T-helper 17 cell (primary cell): ENCODE measurements at places on chromosomes 1 and 21.
A peak's percentile ranks its signal among the peaks of the same experiment; 100 is the strongest.

GRCh38 chr1:70856201-70856600 is 191.4 kb downstream of the PTGER3 start:
- H3K4me3 ChIP-seq: no peak overlapping the region
- DNase-seq: no peak
- H3K4me1 ChIP-seq: no peaks in the 10 kb centered on the region
- H3K27ac ChIP-seq: no peak overlapping the region
- no peaks in the 10 kb centered on the region for H3K27me3 ChIP-seq

DNA sequence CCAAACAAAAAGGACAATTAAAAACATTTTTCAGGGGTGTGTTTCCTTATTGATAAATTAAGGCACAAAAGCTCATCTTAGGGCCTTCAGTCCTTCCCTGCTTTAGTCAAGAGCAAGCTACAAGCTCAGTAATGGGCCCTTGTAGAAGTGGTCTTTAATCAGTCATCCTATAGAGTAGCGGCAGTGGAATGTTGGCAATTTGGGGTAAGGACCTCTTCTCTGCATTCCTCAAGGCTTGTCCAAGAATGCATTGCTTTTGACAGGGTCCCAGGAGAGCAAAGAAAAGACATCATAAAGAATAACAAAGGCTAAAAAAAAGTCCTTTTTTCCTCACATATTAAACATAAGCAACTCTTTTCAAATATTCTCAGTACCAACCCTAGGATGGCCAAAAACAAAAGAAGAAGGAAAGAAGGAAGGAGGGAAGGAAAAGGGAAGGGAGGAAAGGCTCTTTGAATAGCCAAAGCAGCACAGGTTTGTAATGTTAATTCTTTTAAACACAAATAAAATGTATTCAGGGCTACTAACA is 27.3 kb upstream of the CAMK1G start:
- no peak overlapping the region for H3K4me3 ChIP-seq
- no peak for DNase-seq
- H3K27ac ChIP-seq: no peak overlapping the region
- peaks cover 32% of the 10 kb centered on the region for H3K27me3 ChIP-seq
- H3K4me1 ChIP-seq: peaks cover 2% of the 10 kb centered on the region

DNA sequence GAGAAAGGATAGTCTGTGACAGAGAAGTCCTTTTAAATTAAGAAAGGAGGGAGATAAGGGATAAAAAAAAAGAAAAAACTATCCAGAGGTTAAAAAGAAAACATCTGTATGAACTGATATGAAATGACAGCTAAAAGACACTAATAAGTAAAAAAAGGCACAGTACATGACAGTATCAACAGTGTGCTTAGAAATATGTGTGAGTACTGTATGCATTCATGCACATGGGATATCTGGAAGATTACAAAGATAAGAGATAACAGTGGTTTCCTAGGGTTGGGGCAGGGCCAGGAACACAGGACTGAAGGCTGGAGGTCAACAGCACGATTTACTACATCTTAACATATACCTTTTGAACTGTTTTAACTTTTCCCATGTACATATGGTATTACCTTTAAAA is 13.3 kb downstream of the PTP4A2 start:
- no peaks in the 10 kb centered on the region for H3K27me3 ChIP-seq
- peak overlapping the region; percentile 90 for H3K4me3 ChIP-seq
- DNase-seq: no peak
- peak overlapping the region; percentile 95 for H3K27ac ChIP-seq

DNA sequence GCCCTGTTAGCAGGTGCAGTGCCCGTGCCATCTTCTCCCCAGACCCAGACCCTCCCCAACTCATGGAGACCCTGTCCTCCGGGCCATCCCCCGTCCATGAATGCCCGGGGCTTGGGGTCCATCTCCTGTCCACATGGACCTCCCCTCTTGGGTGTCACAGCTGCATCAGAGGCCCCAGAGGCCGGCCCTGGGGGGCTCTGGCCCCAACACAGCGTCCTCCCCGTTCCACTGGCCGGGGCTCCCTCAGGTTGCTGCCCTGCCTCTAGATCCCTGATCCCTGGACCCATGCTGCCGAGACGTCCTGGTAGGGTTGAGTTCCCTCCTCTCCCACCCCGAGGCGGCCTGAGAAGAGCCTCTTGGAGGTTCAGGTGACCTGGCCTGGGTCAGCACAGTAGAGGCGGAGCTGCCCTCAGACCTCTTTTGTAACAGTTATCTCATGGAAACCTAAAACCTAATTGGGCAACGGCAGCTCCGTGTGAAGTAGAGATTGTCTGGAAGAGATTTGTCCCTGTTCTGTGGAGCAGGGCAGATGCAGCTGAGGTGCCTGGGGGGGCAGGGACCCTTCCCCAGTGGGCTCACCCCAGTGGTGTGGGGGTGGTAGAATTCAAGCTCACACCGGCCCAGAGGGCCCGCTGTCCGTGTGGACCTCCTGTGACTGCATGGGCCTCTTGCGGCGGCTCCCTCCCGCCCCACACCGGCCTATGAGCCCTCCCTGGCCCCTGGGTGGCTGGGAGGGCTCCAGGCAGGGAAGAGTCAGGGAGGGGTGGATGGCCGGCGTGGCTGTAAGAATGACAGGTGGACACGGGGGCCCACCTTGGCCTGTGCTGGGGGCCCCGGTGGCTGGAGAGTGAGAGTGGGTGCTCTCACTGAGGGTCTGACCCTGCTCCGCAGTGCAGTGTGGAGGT is 56.1 kb downstream of the SKI start:
- H3K4me1 ChIP-seq: peaks cover 28% of the 10 kb centered on the region
- peak overlapping the region; percentile 45 for H3K27ac ChIP-seq
- H3K4me3 ChIP-seq: peak overlapping the region; percentile 60
- H3K27me3 ChIP-seq: no peaks in the 10 kb centered on the region

- no peaks in the 10 kb centered on the region for H3K36me3 ChIP-seq
- H3K4me1 ChIP-seq: peaks cover 4% of the 10 kb centered on the region
- DNase-seq: no peak
- H3K27ac ChIP-seq: no peak overlapping the region
These were observed 36.7 kb downstream of the SLC19A1 start for GRCh38 chr21:45505416-45506021.

DNA sequence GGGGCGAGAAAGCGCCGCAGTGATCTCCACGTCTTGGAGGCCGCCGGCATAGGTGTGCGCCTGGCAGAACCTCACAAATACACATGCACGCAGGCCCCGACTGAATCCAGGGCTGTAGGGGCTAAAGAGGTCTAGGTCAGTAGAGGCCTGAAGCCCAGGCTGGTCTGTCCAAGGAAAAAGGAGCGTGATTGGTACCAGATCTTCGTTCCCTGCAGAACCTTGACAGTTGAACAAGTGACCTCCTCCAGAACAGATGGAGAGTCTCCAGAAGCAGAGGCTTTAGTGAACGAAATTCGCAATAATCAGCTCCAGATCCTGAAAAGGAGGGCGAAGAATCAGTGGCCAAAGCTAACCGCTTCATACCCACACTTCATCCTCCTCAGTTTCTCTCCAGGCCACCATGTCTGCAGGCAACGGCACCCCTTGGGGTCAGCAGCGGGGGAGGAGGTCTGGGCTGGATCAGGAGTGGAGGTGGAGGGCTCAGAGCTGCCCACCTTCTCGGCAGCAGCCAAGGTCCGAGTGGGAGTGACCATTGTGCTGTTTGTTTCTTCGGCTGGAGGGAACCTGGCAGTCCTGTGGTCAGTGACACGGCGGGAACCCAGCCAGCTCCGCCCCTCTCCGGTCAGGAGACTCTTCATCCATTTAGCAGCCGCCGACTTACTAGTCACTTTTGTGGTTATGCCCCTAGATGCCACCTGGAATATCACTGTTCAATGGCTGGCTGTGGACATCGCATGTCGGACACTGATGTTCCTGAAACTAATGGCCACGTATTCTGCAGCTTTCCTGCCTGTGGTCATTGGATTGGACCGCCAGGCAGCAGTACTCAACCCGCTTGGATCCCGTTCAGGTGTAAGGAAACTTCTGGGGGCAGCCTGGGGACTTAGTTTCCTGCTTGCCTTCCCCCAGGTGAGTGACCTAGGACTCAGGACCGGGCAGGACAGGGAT is 749 bp upstream of the PEX11B start:
- no peaks in the 10 kb centered on the region for H3K27me3 ChIP-seq
- no peak for DNase-seq
- peak overlapping the region; percentile 94 for H3K4me3 ChIP-seq
- H3K4me1 ChIP-seq: peaks cover 32% of the 10 kb centered on the region

- peaks cover 22% of the 10 kb centered on the region for H3K4me1 ChIP-seq
- no peaks in the 10 kb centered on the region for H3K36me3 ChIP-seq
- H3K27me3 ChIP-seq: peaks cover 22% of the 10 kb centered on the region
- no peak overlapping the region for H3K27ac ChIP-seq
These were observed 64.6 kb upstream of the TARBP1 start for GRCh38 chr1:234543442-234544086.

- peaks cover 62% of the 10 kb centered on the region for H3K27me3 ChIP-seq
- H3K27ac ChIP-seq: no peak overlapping the region
- H3K4me1 ChIP-seq: peaks cover 4% of the 10 kb centered on the region
- no peaks in the 10 kb centered on the region for H3K36me3 ChIP-seq
These were observed 779 bp downstream of the SLC44A3 start for GRCh38 chr1:94820936-94821335.

DNA sequence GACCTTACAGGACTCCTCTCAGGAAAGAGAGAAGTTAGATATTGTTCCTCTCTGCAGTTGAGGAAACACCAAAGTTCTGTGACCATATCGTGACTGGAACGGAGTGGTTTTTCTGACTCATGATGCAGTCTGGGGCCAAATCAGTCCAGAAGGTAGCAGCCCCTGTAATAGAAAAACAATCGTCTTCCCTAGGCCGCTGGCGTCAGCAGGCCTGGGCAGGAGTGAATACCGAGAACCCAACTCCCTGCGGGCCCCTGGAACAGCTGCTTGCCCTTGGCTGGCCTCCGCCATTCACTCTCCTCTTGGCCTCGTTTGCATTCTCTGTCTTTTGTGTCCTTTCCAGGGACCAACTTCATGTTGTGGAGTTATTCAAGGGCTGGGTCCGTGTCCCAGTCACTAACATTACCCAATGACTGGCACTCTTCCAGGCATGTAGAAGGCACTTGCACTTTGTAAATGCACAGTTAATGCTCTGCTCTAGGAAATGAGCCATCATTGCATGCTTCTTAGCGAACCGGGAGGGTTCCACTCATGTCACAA is 10.9 kb upstream of the CD101 start:
- no peak overlapping the region for H3K4me3 ChIP-seq
- H3K27ac ChIP-seq: peak overlapping the region; percentile 87
- no peaks in the 10 kb centered on the region for H3K27me3 ChIP-seq

DNA sequence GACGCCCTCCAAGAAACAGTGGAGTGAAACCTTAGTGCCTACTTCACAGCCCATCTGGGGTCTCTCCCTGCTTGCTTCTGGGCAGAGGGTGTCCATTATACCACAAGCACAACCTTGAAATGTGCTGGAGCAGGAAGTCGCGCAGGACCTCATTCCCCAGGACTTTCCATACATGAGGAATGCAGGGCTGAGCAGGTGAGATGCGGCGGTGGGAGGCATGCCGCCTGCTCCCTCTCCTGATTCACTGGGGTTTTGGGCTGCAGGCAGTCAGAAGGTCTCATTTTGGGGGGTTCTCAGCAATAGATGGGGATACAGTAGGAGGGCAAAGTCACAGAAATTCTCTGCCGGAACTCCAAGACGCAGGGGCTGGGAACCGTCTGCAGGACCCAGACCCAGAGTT is 15.7 kb upstream of the UMODL1 start:
- no peaks in the 10 kb centered on the region for H3K36me3 ChIP-seq
- no peak overlapping the region for H3K4me3 ChIP-seq
- peaks cover 6% of the 10 kb centered on the region for H3K4me1 ChIP-seq
- no peak overlapping the region for H3K27ac ChIP-seq

DNA sequence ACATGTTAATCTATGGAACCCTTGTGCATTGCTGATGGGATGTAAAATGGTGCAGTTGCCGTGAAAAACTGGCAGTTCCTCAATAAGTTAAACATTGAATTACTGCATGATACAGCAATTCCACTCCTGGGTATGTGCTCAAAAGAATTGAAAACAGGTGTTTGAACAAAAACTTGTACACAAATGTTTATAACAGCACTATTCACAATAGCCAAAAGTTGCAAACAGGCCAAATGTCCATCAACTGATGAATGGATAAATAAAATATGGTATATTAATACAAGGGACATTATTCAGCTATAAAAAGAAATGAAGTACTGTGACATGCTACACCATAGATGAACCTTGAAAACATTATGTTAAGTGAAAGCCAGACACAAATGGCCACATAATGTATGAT is 17.7 kb upstream of the SRSF10 start:
- no peak for DNase-seq
- no peak overlapping the region for H3K4me3 ChIP-seq
- peaks cover 2% of the 10 kb centered on the region for H3K36me3 ChIP-seq
- peaks cover 5% of the 10 kb centered on the region for H3K4me1 ChIP-seq
- H3K27me3 ChIP-seq: peaks cover 15% of the 10 kb centered on the region

DNA sequence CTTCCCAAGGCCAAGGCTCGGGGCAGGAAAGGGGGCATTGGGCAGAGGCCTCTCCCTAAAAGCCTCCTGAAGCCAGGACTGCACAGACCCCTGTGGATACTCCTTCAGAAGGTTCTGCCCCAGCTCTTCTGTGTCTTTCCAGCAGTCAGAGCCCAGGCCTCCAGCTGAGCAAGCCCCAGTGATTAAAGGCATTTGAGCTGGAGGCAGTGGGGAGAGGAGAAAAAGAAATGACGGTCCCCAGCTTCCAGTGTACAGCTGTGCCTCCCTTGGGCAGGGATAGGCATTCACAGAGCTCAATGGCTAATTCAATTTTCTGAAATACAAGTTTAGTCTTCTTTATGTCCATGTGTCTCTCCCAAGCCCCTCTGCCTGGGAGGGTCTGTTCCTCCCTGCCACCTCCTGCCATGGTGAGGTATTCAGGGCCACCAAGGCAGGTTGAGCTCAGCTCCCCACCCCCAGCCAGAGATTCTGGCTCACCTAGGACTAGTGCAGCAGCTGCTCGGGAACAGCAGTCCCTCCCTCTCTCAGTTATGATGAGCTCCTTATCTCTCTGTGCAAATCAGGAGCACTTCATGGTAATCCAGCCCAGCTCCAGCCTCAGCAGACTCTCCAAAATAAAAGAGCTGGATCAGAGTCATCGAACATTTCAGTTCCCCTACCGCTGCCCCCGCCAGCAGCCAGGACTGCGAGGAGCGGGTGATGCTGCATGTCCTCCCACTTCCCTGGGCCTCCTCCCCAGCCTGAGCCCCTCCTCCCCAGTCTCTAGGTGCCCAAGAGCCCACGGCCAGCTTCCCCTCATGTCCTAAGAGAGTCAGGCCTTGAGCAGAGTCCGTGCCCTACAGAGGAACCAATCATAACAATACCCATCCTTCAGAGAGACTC is 208.4 kb upstream of the ZC3H12A start:
- H3K27me3 ChIP-seq: peaks cover 57% of the 10 kb centered on the region
- no peaks in the 10 kb centered on the region for H3K4me1 ChIP-seq
- H3K36me3 ChIP-seq: no peaks in the 10 kb centered on the region
- DNase-seq: no peak

DNA sequence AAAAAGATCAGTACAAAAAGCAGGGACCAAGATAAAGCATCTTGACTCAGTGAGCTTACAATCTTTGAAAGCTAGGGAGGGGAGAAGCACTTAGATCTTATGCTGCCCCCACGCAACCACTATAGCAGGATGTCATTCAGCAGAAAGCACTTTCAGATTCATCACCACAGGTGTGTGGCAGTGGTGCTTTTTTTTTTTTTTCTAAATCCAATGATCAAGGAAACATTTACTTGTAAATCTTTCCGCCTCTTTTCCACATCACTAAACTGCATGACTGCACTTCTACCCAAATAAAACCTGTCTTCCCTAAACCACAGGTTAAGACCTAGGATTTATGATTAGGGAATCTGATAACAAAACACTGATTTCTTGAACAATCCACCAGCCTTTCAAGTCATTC is 154.8 kb downstream of the SLC45A1 start:
- H3K4me1 ChIP-seq: peaks cover 20% of the 10 kb centered on the region
- peak overlapping the region; percentile 52 for H3K4me3 ChIP-seq

- no peak for DNase-seq
- H3K4me1 ChIP-seq: peaks cover 3% of the 10 kb centered on the region
- no peak overlapping the region for H3K4me3 ChIP-seq
- H3K27me3 ChIP-seq: no peaks in the 10 kb centered on the region
These were observed 19.8 kb downstream of the CCT8 start for GRCh38 chr21:29053656-29054055.
